ENCODE measurements at places on chromosomes 13 and 19.

GRCh38 chr13:22077205-22077683 is 406.4 kb downstream of the FGF9 start:
- DNase-seq: no peak

GRCh38 chr13:84662491-84662890 is 780.2 kb upstream of the SLITRK1 start:
- no peak for DNase-seq

GRCh38 chr19:21593008-21593481 is 87.6 kb downstream of the ZNF429 start:
- no peak for DNase-seq

GRCh38 chr19:13318190-13318589 is 168.0 kb downstream of the IER2 start:
- DNase-seq: no peak

DNA sequence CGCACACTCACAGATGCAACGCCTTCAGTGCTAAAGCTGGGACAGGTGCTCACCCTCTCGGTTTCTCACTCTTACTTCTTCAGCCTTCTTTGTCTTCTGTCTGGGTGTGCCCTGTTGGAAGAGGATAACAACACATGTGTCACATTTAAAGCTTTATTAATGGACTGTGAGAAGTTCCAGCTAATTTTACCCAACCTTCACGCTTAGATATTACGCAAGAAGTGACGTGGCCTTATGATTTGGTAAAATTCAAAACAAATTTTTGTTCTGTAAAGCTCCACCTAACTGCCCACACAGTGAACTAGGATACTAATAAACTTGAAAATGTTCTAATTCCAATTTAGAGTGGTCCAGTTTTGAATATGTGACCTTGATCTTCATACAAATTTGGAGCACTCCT is 66.7 kb upstream of the LRCH1 start:
- no peak for DNase-seq

DNA sequence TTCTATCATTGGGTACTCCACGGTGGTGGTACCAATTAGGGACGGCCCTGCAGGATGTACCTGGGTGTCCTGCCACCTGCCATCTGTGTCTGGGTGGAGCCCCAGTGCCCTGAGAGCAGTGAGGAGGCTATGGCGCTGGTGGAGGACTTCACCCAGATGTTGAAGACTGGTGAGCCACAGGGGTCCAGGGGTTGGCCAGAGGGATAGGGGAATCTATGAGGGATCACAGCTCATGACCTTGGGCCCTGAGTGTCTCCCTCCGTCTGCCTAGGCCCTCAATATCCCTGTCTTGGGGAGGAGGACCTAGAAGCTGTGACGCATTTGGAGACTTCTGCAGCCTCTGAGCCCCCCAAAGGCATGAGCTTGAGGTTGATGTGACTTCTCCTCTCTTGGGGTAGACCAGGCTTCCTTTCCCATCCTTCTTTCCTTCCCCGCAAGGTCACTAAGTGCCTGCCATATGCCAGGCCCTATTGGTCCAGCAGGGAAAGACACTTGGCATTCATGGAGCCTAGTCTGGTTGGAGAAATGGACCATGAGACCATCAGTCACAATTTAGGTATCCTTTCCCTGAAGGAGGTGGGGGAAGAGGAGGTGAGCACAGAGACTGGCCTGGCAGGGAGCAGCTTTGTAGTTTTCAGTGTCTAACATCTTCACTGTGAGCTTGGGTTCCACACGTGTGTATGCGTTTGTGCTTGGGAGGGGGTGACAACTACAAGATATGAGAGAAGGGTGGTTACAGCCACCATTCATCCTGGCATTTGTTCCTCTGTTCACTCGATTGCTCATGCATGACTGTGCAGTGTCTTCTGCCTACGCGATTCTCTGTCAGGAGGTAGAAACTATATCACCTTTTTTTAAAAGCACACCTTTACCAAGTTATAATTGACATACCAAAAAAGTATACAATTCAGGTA is 5.1 kb upstream of the MZF1 start:
- DNase-seq: no peak

- peak; percentile 5 for DNase-seq
These were observed 39.9 kb upstream of the CEACAM8 start for GRCh38 chr19:42634409-42635232.

DNA sequence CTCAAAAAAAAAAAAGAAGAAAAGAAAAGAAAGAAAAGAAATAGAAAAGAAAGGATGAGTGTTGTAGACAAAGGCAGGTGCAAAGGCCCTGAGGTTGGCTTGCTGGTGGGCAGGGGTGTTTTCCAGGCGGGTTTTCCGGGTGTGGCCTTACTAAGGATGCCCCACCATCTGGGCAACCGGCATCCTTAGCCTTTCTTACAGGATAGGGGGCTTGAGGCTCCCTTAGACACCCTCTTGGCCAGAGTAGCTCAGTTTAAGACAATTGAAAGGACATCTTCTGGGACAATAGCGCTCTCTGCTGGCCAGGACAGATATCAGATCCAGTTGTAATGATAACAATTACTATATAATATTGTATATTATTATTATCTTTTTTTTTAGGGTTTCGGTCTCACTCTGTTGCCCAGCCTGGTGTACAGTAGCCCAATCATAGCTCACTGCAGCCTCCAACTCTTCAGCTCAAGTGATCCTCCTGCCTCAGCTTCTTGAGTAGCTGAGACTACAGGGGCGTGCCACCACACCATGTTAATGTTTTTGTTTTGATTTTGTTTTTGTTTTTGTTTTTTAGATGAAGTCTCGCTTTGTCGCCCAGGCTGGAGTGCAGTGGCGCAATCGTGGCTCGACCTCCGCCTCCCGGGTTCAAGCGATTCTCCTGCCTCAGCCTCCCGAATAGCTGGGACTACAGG is 1.4 kb upstream of the QTRT1 start:
- peak; percentile 40 for DNase-seq
